Skeletal muscle cell (primary cell): ENCODE measurements at places on chromosomes 13 and 19.

DNA sequence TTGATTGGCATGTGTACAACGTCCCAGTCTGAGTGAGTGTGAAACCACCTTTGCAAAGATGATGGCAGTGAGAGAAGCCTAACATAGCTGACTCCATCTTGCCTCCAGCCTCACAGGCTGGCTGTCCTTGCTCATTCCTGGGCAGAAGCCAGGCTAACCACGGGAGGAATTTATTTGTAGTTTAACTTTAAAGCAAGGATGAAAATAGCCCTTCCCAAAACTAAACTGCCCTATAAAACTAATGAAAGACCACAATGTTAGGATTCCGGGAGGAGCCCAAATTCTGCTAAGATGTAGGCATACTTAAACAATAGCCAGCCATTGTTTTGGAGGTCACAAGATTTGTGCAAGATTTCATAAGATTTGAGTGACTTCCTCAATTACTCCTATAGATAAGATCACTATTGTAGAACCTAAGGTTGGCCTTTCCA, 96.6 kb upstream of the LSM14A start:
- DNase-seq, result no peak

DNA sequence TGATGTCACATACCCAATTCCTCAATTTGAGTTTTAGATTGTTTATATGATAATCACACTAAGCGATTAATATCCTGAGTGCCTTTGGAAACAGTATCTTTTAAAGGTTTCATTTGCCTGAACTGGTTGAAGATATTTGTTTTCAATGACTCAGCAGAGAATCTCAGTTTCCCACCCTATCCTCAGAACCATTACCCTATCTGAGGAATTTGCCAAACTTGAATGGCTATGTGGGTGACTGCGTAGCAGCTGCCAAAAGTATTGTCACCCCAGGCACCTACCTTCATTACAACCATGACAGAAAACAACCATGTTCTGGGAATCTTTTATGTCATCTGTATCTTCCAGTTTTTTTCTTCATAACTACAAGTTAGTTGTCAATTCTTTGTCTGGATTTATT, 440.1 kb upstream of the NBEA start:
- DNase-seq, result no peak

DNA sequence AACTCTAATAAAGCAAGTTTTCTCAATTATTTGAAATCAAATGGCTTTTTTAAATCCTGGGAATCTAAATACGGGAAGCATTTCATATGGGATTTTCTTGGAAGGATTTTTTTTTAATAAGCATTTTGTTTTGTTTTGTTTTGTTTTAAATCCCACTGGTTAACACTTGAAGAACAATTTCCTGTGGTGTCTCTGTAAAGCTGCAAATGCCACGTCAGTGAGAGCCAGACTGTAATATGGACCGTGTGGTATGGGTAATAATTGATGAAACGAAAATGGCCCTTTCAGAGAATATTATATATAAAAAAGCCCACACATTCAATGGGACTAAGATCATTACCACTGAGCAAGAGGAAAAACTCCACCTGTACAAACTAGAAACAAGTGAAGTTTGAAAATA, 33.9 kb upstream of the MIR17HG start:
- no peak for DNase-seq

GRCh38 chr19:5137571-5138124, 168.7 kb downstream of the KDM4B start:
- DNase-seq, result no peak

GRCh38 chr19:46714444-46715106, 2.3 kb downstream of the PRKD2 start:
- DNase-seq, result no peak
